ENCODE measurements at places on chromosomes 4 and X.

- no peak for DNase-seq
These were observed 13.4 kb upstream of the ETDC start for GRCh38 chrX:135295944-135296305.

GRCh38 chr4:84500386-84501201 lies 1.5 kb upstream of the NKX6-1 start:
- DNase-seq = no peak

DNA sequence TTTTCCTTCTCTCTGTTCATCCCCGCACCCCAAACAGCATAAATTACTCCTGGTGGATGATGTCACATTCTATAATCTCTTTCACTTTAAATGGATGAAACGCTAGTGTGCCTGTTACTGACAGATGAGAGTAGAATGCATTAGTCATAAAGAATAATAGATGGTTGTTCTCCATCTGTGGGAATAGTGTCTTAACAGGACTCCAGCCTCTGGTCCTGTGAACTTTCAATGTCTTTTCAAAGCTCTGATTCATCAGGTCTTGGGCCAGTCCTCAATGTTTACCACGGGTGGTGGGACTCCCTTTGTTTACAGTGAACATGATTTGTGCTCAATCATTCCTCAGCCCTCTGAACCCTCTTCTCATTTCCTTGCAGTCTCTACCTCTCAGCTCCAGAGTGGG lies 182.6 kb downstream of the GABRB1 start:
- DNase-seq = no peak

DNA sequence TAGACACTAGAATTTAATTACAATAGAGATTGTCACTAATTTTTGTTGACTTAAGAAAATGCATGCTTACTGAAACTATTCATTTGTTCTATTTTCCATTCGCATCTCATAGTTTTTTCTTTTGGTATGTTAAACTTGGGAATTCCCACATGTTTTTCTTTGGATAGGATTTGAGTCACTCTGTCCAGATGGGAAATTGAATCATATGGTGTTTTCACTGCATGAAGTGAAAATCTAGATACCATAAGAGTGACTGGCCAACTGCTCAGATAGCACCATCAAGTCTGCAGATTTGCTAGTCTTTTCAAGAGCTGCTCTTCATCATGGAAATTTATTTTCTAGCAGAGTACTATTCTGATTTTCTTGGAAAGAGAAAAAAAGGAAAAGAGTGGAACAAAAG lies 172.6 kb downstream of the FAM47B start:
- no peak for DNase-seq

DNA sequence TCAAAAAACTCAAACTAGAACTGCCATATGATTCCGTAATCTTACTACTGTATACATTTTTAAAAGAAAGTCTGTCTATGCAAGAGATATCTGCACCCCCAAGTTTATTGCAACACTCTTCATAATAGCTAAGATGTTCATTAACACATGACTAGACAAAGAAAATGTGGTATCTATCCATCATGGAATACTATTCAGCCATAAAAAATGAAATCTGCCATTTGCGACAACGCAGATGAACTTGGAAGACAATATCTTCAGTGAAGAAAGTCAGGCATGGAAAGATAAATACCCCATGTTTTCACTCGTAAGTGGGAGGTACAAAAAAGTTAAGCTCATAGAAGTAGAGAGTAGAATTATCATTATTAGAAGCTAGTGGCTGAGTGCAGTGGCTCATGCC lies 87.3 kb upstream of the DHRSX start:
- no peak for DNase-seq

- no peak for DNase-seq
These were observed 35.1 kb downstream of the CYTL1 start for GRCh38 chr4:4984186-4984585.

GRCh38 chr4:105509291-105509690 lies 35.4 kb upstream of the PPA2 start:
- DNase-seq = no peak

- no peak for DNase-seq
These were observed 104.8 kb upstream of the ENPP6 start for GRCh38 chr4:184322328-184323025.

GRCh38 chr4:64272432-64272831 lies 136.8 kb downstream of the TECRL start:
- no peak for DNase-seq

- DNase-seq = no peak
These were observed 45.7 kb downstream of the PASD1 start for GRCh38 chrX:151609222-151609621.

DNA sequence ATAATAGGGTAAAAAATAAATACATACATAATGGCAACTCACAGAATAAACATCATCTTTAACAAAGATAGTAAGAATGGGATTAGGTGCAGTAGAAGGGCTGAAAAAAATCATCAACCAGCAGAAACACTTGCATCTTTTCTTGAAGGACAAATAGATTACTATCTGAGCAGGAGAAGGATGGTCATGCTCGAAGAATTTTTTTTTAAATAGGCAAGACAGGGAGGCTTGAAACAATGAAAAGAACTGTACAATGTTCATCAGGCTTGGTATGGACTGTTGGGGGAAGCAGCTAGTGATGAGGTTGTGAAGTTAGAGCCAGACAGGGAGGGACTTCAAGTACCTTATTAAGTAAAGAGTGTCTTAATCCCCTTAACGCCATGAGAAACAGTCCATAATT lies 167.4 kb upstream of the LDB2 start:
- no peak for DNase-seq

DNA sequence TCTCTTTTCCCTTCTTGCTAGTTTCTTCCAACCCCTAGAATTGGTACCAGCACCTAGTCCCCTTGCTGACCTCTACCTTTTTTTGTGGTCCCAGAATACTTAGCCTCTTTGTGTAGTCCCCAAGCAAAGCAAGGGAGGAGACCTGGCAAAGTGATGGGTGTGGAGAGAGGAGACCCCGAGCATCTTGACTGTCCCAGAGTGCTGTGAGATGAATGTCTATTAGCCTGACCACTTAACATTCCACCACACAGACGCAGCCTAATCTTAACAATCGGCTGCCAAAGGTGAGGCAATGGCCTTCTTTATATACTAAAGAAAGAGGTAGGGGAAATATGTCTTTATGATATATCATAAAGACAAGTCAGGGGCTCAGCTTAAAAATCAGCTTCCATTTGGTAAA lies 55.9 kb downstream of the TRIM2 start:
- no peak for DNase-seq

DNA sequence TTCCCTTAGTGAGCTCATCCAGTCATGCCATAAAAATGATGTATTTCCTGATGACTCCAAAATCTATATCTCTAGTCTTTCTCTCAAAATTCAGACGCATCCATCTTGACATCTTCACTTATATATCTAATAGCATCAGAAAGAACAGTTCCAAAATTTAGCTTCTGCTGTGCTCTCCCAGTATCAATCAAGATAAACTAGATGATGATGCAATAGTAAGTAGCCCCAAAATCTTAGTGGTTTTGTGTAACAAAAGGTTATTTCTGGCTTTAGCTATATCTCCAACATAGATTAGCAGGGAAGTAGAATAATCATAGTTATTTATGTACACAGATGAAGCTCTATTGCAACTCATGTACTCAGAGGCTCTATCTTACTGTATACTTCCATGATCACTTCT lies 382.5 kb upstream of the ADGRL3 start:
- no peak for DNase-seq

- DNase-seq = no peak
These were observed 1.3 kb downstream of the TMEM47 start for GRCh38 chrX:34655501-34656455.

DNA sequence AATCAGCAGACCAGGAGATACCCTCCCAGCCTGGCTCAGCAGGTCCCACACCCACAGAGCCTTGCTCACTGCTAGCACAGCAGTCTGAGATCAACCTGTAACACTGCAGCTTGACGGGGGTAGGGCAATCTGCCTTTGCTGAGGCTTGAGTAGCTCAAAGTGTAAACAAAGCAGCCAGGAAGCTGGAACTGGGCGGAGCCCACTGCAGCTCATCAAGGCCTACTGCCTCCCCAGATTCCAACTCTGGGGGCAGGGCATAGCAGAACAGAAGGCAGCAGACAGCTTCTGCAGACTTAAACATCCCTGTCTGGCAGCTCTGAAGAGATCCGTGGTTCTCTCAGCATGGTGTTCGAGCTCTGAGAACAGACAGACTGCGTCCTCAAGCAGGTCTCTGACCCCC lies 15.1 kb upstream of the GABRA2 start:
- DNase-seq = no peak

GRCh38 chr4:54256491-54257486 lies 27.7 kb downstream of the PDGFRA start:
- DNase-seq = no peak

DNA sequence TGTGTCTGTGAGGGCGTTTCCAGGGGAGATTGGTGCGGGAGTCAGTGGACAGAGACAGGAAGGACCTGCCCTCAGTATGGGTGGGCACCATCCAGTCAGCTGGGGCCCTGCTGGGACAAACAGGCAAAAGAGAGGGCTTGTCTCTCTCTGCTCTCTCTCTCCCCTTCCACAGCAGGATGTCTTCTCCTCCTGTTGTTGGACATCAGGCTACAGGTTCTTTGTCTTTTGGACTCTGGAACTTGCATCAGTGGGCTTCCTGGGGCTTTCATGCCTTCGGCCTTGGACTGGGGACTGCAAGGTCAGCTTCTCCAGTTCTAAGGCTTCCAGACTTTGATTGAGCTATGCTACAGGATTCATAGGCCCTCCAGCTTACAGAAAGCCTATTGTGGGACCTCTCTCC lies 59.6 kb downstream of the ADGRA3 start:
- no peak for DNase-seq

GRCh38 chr4:99617374-99617773 lies 40.3 kb downstream of the C4orf54 start:
- DNase-seq = no peak

GRCh38 chr4:163300445-163300844 lies 32.0 kb downstream of the NPY1R start:
- no peak for DNase-seq

- no peak for DNase-seq
These were observed 45.2 kb upstream of the HGFAC start for GRCh38 chr4:3396600-3396999.

DNA sequence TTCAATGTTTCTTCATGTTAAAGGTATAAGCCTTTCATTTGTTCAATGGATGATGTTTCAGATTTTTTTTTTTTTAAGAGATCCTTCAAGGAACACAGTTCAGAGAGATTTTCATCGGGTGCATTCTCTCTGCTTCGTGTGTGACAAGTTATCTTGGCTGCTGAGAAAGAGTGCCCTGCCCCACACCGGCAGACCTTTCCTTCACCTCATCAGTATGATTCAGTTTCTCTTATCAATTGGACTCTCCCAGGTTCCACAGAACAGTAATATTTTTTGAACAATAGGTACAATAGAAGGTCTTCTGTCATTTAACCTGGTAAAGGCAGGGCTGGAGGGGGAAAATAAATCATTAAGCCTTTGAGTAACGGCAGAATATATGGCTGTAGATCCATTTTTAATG lies 75.8 kb downstream of the NPNT start:
- no peak for DNase-seq

DNA sequence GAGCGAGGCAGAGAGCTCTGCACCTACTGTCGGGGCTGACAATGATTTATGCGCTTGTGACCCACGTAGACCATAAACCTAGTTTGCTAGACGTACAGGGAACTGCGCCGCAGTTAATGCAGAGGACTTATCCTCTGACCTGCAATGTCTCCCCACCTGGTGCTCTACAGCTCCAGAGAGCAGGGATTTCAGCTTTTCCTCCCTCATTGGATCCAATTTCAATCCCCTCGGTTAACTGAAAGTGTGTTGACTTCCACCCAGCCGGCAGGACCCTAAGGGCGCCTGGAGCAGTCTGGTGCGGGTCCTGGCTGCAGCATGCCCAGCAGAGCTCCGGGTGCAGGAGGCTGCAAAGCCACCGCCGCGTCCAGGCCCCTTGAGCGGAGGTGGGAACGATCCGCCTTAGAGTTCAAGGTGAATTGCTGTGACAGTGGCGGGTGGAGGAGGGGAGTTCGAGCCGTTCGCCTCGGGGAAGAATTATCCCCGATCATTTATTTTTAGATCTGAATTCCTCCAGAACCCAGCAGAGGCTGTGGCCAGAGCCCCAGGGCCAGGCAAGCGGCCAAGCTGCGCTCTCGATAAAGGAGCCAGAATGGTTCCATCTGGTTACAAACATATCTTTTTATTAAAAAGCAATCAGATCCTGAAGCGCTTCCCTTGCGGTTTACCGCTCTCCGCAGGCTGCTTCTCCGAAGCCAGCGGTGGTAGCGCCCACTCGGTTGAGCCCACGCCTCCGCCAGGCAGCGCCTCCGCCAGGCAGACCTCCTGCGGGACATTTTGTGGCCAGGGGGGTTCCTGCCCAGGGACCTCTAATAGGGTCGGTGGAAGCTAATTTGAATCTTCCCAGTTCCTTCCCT lies 66.0 kb downstream of the FBXO8 start:
- DNase-seq = no peak

- DNase-seq = no peak
These were observed 93.7 kb downstream of the GRIA3 start for GRCh38 chrX:123277821-123278220.

- no peak for DNase-seq
These were observed 44.0 kb upstream of the PPP1R2C start for GRCh38 chrX:42821803-42822443.

- no peak for DNase-seq
These were observed 156.4 kb upstream of the TBL1X start for GRCh38 chrX:9308426-9308825.

DNA sequence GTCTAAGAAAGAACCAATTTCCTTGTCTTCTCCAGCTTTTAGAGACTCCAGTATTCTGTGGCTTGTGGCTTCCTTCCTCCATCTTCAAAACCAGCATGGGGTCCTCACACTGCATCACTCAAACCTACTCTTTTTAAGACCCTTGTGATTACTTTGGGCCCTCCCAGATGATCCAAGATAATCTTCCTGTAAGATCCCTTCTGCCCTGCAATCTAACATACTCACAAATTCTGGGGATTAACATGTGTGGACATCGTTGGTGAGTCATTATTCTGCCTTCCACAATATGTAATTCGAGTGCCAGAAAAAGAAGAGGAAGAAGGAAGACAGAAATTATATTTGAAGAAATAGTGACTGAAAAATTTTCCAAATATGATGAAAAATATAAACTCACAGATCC lies 47.9 kb downstream of the BEND4 start:
- no peak for DNase-seq

- DNase-seq = no peak
These were observed 184.9 kb downstream of the NAF1 start for GRCh38 chr4:162981823-162982222.
